ENCODE measurements at places on chromosomes 3 and 15.

GRCh38 chr15:34725556-34725955 lies 29.2 kb downstream of the GJD2 start:
- no peak for DNase-seq

- DNase-seq: no peak
Measured at GRCh38 chr3:24042174-24043059, 97.3 kb downstream of the NR1D2 start.

DNA sequence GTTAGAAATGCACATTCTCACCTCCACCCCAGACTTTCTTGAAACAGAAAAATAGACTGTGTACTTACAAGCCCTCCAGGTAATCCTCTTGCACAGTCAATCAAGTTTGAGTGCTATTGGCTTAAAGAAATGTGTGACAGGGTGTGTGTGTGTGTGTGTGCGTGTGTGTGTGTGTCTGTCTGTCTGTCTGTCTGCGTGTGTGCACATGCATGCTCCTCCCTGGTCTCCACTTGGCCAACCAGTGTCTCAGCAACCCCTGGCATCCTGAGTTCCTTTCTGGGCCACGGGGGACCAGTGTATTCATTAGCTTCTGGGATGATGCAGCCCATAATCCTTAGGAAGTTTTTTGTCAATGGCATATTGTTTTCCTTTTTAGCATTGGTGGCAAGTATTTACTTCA lies 128.8 kb upstream of the IL12A start:
- no peak for DNase-seq

DNA sequence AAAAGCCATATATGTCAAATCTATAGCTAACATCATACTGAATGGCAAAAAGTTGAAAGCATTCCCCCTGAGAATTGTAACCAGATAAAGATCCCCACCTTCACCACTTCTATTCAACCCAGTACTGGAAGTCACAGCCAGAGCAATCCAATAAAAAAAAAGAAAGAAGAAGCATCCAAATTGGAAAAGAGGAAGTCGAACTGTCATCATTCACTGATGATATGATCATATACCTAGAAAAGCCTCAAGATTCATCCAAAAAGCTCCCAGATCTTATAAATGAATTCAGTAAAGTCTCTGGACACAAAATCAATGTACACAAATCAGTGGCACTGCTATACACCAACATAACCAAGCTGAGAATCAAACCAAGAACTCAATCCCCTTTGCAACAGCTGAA lies 97.4 kb downstream of the CBLB start:
- DNase-seq: no peak

GRCh38 chr3:144553301-144553700 lies 581.7 kb downstream of the DIPK2A start:
- DNase-seq: no peak

GRCh38 chr3:188734395-188734794 lies 437.4 kb upstream of the TPRG1 start:
- no peak for DNase-seq

DNA sequence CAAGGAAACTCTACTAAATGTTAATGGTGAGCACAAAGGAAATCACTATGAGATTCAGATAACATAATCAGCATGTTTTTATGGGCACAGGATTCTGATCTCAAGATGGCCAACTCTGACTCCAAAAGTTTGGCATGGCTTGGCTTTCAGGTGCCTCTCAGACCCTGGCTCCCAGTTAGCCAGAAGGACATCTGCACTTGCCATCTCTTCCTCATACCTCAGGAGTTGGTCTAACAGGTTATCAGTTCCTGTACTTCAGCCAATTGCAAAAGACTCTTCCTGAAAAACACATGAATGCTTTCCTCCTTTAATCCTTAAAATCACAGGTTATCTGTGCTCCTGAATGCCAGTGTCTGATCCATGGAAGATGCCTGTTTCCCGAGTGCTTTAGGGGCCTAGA lies 25.0 kb downstream of the TMPRSS7 start:
- DNase-seq: no peak

DNA sequence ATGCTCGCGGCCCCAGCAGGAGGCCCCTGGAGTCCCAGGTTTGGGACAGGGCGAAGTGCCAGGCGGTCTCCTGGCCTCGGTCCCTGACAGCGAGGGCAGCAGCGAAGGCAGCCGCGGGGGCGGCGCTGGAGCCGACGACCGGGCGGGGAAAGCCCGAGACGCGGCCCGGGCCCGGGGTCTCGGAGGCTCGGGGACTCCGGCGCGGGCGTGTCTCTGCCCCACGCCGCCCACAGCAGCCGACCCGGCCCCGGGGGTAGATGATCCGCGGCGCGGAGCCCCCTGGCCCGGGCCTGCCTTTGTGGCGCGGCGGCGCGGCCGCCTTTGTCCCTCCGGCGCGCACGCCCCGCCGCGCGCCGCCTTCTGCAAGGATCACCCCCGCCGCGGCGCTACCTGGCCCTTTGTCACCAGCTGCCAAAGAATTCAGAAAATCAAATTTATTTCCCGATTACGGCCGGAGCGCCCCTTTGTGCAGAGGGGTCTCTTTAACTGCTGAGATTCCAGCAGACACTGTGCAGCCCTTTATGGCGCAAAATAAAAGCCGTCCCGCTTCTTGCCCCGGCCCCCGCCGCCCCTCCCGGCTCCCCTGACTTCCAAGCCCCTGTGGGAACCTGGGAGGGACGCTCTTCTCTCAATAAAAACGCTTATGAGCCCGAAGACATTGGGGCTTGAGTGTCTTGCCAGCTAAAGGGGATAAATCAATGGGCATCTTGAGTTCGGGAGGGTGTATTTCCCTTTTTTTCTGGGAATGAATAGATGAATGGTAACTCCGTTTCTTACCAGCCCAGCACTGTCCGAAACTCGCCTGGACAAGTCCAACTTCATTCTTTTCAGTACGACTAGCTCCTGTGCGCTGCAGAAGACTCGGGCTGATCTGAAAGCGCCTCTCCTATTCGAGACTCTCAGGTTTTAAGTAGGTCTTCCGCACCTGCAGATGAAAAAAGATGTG lies 68.4 kb downstream of the HES1 start:
- DNase-seq: no peak

DNA sequence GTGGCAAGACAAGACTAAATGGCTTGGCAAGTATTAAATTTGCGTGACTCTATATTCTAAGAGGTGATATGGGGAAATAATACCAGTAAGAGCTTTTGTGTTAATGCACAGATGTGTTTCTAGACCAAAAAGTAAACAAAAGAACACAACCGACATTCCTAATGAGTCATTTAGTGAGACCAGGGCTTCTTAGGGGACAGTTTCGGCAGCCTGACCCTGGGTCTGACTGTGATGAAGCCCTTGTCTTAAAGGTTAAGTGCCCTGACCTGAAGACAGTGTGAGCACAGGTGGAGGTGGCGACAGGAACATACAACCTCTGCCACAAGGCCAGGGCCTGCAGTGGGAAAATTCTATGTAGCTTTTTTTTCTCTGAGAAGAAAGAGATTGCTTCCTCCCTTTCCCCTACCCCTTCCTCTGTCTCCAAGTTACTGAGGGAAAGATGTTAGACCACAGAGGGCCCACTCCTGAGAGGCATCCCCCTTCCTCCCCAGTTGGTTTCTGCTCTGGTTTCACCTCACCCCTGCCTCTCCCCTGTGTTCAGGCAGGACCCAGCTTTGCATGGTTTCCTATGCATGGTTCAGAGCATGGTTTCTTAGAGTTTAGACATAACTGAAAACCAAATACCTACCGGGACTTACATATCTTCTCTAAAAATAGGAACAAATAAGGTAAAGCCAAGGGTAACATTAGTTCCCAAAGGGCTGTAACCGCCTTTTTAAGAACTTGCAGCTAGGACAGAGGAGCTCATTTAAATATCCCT lies 24.8 kb upstream of the CMTM7 start:
- DNase-seq: no peak

- no peak for DNase-seq
Measured at GRCh38 chr3:144801890-144802289, 830.3 kb downstream of the DIPK2A start.

DNA sequence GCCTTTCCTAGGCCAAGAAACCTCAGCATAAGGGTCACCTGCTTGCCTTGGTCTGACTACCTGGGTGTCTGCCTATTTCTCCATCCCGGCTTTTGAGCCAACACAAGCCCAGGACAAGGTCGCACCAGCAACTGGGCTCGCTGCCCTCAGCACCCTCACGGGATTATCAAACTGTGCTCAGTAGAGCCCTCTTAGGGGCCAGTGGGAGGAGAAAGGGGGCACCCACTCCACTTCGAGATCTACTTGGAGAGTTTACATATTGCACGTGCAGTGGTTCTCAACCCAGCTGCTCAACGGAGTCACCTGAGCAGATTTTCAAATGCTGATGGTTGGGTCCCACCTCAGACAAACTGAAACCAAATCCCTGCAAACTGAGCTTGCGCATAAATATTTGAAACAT lies 31.1 kb downstream of the TSPAN3 start:
- no peak for DNase-seq

GRCh38 chr15:89089316-89090230 lies 1.3 kb downstream of the ABHD2 start:
- no peak for DNase-seq

DNA sequence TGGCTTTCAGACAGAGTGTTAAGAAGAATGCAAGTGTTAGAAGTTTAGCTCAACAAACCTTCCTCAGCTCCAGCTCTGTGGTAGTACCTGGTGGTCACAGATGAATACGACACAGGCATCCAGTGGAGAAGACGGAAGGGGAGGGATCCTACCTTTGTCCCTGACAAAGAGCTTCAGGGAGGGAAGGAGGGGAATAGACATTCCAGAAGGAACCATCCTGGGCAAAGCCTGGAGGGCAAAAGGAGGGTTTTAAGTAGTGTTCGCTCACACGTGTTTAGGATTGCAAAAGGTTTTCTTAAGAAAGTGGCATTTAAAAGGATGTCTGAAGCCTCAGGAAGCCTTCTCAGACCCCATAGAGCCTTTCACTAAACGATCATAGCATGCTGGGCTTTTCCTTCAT lies 2.8 kb downstream of the CHCHD4 start:
- no peak for DNase-seq

DNA sequence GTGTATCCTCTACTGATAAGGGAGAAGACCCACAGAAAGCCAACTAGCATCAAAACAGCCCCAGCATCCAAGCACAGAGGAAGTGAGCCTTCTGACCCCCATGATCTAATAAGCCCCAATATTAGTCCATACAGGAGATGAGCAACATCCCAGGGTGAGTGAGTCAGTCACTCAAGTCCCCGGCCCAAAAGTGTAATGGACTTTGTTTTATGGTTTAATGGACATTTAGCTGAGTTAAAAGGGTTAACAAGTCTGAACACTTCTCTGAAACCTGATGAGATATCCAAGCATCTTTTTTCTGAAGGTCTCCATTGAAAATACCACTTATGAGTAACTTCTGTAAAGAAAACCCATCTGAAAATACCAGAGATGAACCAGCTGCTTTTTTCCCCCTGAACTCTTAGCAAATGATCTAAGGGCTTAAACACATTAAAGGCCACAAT lies 115.6 kb downstream of the GREM1 start:
- DNase-seq: no peak

DNA sequence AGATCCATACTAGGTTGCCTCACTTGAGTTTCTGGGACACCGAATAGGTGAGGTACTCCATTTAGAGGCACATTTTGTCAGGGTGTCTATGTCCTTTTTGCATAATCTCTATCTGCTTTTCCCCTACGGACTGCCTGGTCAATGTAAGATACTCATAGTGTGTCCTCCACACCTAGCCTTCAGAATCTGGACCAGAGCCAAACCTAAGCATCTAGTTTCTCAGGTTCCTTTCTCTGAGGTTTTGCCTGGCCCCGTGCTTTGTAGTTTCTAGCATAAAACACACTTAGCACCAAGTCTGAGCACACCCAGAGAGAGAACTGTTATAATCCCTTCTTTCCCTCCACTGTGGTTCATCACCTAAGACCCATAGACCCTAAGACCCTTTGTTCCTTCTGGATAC lies 105.9 kb upstream of the MLF1 start:
- no peak for DNase-seq

GRCh38 chr15:79370716-79371115 lies 59.8 kb downstream of the TMED3 start:
- DNase-seq: no peak

DNA sequence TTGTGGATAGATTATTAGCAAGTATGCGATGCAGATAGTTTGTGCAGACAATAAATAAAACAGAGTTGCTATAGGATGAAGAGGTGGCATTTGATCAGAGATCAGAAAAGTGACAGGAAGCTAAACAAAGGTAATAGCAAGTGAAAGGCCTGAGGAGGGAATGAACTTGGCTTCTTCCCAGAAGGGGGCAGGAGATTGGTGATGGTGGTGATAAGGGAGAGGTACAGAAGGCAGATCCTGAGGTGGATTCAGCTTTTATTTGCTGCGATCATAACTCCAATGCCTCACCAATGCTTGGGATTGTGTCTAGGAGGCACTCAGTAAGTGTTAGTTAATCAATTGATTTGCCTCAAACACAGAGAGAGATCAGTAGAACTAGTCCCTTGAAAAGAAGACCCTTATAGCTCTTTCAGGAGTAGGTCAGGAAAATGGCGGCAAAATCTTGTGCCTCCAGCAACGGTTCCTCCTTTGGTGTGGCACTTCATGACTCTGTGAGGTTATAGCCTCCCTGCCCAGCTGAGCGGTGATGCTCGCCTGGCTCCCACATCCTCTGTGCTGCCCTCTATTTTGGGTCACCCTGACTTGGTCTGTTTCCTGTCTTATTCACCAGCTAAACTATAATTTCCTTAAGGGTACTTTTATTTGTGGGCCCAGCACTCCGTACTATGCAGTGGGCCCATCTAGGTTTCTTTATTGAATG lies 37.5 kb downstream of the TGFBR2 start:
- DNase-seq: peak; percentile 73

DNA sequence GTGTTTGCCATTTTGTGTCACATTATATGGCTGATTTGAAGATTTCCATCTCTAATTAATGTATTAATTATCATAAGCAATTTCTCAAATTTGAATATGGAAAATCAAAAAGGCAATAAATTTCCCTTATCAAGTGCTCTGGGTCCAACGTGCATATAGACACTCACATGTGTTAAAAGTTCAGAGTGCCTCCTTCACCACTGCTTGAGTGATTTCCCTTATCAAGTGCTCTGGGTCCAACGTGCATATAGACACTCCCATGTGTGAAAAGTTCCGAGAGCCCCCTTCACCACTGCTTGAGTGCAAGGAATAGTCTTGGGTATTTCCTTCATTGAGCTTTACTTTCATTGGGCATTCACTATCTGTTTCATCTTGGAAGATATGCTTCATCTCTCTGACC lies 421.0 kb upstream of the ZNF717 start:
- no peak for DNase-seq

- DNase-seq: no peak
Measured at GRCh38 chr15:81146006-81146405, 11.9 kb downstream of the CFAP161 start.

- no peak for DNase-seq
Measured at GRCh38 chr3:117355566-117355965, 646.0 kb downstream of the TUSC7 start.

- no peak for DNase-seq
Measured at GRCh38 chr3:5013021-5013906, 34.0 kb downstream of the BHLHE40 start.

- DNase-seq: no peak
Measured at GRCh38 chr15:34861214-34861613, 65.9 kb upstream of the ACTC1 start.

- DNase-seq: no peak
Measured at GRCh38 chr3:195274259-195274966, 3.5 kb upstream of the XXYLT1 start.
